ENCODE measurements at places on chromosomes 1 and 21.

DNA sequence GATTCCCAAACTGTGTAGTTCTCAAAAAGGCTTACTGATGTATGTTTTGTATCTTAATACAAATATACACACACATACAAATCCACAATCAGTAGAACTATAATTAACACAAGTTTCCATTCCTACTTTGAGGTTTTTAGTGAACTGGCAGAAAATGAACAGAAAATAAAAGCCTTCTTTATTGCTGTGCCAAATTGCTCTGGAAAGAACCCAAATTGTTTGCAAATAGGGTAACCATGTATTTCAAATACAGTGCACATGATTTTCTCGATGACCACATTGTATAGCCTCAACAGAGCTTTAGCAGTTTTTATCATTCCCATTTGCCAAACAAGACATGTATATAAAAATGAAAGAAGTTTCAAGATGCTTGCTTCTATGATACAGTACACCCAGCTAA is 173.3 kb downstream of the COL24A1 start:
- no peak for DNase-seq

- DNase-seq, result no peak
Observed at GRCh38 chr1:230800891-230801840, 54.0 kb downstream of the CAPN9 start.

DNA sequence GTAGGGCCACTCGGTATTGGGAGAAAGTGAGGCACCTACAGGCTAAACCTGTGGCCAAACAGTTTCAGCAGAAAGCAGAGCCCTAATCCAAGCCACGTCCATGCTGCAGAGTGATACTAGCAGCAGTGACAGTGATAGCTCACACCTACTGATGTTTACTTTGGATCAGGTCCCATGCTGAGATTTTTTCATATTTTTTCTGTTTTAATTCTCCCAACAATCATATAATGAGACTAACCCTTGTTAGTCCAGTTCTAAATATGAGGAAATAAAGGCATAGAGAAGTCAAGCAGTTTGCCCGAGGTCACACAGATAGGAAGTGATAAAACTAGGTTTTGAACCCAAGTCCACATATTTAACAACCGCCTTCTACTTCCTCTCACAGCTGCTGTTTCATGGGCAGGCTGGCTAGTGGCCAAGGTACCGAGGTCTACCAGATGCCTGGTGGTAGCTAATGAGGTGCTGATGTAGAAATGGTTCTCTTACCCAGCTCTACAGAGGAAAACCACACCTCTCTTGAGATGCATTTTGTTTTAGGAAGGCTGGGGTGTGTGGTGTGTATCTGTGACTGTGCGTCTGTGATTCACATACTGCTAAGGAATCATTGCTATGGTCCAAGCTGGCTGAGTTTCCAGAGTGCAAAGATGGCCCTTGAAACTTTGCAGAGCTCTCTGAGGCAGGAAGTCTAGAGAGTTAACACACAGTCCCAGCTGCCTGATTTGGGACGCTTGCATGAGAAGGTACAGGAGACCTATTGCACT is 80.3 kb upstream of the ARTN start:
- no peak for DNase-seq

GRCh38 chr1:207004931-207005830 is 27.4 kb downstream of the C1orf116 start:
- peak; percentile 55 for DNase-seq

DNA sequence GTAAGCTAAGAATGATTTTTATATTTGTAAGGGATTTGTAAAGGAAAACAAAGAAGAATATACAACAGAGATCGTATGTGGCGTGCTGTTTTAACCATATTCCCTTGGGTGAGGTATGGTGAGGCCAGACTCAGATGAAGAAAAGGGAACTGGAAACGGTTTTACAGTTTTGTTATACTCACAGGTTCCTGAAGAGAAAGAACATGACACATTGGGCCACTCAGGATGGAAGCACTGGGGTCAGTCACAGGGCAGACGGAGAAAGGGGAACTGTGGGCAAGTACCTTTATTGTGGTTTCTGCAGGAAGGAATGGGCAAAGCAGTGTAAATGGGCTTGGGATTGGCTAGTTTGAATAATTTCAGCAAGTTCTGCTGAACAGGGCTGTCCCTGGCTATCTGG is 177.4 kb downstream of the LBR start:
- no peak for DNase-seq

GRCh38 chr1:25799935-25800702 is at the start of gene SELENON:
SELENON (plus strand) TSS chr1:25800193; CDS start chr1:25800231, 38 bp downstream.
- peak; percentile 32 for DNase-seq

DNA sequence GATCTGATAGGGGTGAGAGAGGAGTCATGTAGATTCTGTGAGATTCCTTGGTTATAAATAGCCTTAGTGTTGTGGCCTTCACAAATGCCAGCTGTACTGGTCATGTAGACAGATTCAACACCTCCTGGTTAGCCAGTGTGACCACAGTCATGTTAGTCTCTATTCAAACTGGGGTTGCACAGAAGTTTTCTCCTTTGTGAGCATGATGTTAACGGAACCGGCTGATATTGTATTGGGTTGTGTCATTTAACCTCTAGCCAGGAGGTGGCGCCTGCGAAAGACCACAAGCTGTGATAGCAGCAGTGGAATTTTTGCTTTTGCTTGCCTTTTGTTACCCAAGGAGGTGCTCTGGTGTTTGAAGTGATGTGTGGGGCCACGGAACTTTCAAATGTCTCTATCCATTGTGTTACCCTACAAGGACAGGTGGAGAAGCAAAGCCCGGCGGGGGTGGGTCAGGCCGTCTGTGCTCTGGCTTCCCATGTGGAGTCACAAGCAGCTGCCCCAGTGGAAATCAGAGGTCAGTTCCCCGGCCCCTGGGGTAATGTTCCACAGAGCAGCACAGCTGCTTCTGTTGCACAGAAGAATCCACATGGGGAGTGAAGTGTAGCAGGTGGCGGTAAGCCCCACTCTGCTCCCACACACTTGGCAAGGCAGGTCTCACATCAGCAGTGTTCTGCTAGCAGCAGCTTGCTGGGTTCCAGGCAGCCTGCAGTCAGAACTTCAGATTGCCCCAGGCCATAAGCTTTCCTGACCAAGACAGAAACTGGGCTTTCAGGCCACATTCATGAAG is 112.6 kb downstream of the ADAMTS1 start:
- peak; percentile 45 for DNase-seq

DNA sequence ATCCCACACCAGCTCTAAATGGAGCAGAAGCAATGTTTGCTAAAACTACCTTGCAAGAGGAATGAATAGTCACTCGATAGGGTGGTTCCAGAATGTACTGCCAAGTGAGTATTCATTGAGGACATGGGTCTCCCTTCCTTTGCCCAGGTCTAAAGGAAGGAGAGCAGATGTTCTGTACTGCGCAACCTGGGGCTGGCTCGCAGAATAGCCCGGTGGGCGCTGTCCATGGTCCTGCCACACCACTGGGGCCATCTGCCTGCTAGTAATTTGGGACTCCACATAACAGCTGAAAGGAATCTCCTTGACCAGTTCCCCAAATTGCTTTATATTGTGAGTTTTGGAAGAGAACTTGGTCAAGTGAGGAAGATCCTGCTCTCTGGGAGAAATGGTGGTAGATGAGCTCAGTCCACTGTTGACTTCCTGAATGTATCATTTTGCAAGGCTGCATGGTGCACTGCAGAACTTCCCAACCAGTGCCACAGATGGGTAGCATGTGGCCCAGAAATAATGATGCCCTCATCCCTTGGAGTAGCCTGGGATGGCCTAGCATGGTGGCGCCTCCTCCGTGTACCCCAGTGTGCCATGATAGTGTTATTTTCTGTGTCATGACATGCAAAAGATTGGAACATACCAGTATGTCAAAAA is 5.7 kb downstream of the SLC6A17 start:
- peak; percentile 60 for DNase-seq

GRCh38 chr1:174039027-174039426 is 16.9 kb upstream of the RC3H1 start:
- DNase-seq, result no peak

DNA sequence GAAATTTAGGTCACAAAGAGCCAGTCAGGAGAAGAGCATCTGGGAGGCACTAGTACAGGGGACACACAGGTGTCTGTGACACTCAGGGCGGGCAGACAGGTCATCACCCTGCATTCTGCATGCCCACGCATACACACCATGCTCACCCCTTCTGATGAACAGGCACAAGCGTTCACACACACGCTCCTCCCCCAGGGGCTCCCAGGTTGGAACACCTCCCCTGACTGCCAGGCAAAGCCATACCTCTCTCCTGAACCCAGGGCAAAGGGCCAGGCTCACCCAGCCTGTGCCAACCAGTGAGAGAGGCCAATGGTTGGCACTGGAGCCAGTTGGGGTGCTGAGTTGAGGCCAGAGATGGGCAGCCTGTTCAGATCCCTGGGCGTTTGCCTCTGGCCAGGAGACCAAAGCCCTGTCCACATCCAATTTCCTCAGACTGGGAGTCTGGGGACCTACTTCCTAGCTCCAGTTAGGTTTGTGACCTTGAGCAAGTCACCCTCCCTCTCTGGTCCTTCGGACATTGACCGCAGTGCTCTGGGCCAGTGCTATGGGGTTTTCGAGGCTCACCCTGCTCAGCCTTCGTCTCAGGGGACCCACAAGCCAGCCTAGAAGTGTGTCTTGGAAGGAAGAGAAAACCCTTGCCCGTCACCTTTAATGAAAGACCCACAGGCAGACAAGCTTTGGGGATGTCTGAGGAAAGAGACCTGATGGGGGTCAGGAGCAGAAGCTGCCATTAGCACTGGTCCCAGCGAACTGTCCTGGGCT is 5.8 kb upstream of the LAD1 start:
- DNase-seq, result no peak

DNA sequence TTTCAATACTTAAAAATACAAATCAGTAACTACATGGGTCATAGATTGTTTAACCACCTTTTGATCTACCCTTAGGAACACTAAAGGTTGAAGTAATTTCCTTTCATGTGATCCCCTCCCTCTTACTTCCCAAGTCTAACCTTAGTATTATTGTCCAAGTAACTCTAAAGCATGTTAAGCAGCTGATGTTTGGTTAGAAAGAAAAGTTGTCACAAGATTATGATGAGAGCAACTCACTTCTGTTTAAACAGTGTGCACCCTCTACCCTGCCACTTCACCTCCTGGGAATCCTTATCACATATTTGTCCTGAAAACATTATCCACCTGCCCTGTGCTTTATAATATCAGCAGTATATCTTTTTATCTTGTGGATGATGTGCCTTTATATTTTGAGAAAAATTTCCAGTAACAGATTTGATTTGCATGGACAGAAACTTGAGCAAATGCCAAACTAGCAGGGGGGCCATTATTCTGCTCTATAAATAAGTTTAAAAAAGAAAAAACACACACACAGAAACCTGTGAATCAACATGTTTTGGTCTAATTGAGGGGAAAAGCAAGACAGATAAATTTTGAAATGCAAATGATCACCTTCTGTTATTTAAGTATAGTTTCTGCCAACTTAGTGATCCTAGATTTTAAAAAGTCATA is 194.3 kb downstream of the RPS6KC1 start:
- DNase-seq, result no peak

- no peak for DNase-seq
Observed at GRCh38 chr1:168340781-168341482, 60.3 kb downstream of the TBX19 start.

- DNase-seq, result peak; percentile 75
Observed at GRCh38 chr1:152654110-152654509, 9.1 kb upstream of the LCE2D start.

GRCh38 chr1:102546251-102546650 is 549.5 kb upstream of the OLFM3 start:
- DNase-seq, result no peak
